ENCODE measurements at places on chromosomes 4 and X.

DNA sequence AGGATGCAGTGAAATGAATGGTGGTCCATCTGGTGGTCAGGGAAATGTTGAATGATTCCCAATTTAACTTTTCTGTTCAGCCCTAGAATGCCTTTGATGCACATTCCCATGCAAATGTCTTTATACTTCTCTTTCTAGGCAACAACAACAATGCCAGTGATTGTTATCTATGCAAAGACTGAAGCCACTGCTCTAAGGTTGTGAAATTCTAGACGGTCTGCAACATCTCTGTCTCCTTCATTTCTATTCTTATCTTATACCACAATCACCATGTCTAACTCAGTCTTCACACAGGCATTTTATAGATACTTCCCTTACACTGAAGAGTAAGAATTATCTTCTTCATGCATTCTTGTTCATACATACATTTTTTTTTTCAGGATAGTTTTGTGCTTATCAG lies 84.5 kb downstream of the HPGD start:
- DNase-seq: no peak

GRCh38 chr4:105911426-105911825 lies 16.2 kb downstream of the NPNT start:
- DNase-seq: no peak

DNA sequence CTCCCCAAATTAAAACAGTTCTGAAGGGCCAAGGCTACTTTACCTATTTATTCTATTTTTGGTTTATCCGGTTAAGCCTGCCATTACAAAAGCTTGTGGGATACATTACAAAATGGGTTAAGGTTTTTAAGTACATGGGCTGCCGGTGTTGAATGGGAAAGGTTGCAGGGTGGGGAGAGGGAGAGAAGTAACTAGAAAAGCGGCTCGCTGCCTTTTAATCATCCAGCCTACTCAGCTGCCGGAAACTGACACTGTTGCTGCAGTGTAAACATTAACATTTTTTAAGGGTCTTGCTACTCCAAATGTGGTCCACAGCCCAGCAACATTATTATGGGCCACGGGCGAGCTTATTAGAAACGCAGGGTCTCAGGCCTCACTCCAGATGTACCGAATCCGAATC lies 1.5 kb upstream of the IL1RAPL1 start:
- no peak for DNase-seq

- DNase-seq: peak; percentile 97
Observed at GRCh38 chrX:13397878-13398818, 78.3 kb upstream of the ATXN3L start.

DNA sequence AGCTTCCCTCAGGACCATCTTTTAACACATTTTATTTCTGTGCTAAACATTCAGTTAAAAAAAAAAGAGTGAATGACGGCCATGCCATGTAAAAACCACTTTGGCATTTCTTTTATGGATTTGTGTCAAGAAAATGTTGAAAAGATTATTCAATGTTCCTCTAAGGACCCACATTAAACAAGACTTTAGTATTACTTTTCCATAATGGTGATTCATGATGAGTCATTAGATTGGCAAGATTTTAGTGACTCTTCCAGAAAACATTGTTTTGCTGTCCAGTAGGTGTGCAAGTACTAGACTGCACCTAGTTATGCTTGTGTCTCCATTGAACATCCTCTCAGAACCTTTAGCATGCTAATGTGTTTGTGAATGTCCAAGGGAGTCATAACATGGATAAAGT lies 748.6 kb downstream of the STPG2 start:
- DNase-seq: no peak

DNA sequence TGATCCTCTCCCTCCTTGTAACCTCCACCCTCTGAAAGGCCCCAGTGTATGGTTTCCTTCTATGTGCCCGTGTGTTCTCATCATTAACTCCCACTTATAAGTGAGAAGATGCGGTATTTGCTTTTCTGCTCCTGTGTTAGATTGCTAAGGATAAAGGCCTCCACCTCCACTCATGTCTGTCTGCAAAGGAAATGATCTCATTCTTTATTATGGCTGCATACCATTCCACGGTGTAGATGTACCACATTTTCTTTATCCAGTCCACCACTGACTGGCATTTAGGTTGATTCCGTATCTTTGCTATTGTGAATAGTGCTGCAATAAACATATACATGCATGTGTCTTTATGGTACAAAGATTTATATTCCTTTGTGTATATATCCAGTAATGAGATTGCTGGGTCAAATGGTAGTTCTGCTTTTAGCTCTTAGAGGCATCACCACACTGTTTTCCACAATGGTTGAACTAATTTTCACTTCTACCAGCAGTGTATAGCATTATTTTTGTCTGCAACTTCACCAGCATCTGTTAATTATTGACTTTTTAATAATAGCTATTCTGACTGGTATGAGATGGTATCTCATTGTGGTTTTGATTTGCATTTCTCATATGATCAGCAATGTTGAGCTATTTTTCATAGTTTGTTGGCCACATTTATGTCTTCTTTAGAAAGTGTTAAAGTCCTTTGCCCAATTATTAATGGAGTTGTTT lies 1030.9 kb downstream of the FSTL5 start:
- DNase-seq: no peak

DNA sequence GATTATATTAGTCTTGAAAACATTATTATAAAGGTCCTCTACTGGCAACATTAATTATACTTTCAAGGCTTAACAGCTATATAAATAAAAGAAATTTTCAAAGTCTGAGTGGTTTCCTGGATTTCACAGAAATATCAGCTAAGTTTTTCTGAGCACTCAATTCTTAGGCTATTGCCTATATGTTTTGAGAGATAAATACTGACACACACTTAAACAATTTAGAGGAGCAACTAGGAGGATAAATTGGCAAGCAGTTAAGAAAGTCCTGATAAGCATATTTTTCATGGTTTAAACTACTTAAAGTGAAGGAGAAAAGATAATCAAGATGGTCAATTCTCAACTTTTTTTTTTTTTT lies 2.7 kb upstream of the MGARP start:
- DNase-seq: no peak

- no peak for DNase-seq
Observed at GRCh38 chr4:60019180-60019579, 1180.9 kb upstream of the ADGRL3 start.

DNA sequence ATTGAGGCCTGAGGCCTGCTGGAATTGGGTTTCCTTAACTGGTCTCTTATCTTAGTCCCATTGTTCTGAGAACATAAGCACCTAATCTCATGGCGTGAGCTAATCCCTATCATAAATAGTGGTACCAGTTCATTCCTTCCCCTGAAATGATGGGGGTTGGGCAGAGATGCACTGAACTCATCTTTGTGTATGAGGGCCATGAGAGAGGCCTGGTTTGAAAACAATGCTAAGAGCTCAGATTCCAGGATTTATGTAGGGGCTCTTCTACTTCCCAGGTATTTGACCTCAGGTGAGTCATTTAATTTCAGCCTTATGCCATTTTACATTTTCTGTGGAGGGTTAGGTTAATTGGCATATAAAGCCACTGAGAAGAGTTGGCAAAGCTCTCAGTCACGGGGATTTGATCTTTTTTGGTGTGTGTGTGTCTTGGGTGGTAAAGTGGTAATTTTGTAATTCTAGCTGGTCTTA lies 4.4 kb downstream of the RBM3 start:
- DNase-seq: no peak

DNA sequence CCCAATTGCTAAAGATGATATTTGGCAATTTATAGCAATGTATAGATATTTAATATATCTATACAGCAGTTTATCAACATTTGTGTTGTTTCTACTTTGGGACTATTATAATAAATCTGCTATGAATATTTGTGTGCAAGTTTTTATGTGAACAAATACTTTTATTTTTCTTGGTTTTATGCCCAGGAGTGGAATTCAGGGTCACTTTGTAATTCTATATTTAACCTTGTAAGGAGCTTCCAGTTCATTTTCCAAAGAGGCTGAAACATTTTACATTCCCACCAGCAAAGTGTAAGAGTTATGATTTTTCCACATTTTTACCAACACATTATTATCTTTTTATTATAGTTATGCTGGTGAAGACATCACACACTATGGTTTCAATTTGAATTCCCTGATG lies 801.3 kb downstream of the PCDH18 start:
- no peak for DNase-seq

- DNase-seq: no peak
Observed at GRCh38 chr4:21819086-21819485, 129.5 kb downstream of the KCNIP4 start.

DNA sequence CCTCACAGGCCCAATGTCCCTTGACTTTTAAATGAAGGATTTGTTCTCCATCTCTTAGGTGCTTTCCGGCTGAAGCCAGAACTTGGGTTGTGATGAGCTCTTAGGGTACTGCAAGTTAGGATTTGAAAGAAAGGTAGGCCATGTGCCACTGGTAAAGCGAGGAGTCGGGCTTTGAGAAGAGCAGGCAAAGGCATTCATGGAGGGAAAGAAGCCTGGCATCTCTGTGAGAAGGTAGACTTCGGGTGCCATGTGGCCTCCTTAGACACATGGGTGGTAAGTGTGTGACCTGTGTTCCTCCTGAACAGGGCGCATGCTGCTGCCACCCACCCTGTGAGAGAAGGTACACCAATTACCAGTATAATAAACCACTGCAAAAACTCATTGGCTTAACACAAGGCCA lies 102.9 kb downstream of the GATB start:
- no peak for DNase-seq

DNA sequence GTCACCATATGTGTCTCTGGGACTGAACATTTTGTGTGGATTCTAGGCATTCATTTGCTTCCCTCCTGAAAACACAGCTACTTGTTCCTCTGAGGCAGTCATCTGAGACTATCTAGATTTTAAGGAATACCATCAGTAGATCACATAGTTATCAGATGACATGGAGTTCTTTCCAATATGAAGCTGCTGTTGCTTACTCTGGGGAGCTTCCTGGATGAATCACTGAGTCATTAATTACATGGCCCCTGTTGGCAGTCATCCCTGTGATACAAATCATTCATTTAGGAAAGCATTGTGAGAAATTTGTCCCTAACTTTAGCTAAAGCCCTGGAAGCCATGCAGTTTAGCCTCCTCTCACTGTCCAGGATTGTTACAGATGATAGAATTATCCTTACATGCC lies 98.2 kb upstream of the ARSJ start:
- DNase-seq: peak; percentile 83

DNA sequence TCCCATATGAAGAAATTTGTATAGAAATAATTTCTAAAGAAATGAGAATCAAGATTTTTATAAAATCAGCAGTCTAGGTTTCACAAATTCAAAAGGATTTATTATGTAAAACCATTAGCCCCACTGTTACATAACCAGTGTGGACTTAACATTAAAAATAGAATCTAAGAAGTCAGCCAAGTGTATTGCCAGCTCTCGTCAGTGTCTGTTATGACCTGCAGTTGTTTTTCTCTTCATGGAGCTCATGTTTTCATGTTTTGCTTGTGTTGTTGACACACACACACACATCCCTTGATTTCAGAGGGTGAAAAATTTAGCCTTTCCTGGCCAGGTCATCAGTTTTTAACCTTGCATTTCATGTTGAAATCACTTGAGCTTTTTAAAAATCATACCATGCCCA lies 39.5 kb downstream of the USP38 start:
- DNase-seq: no peak

GRCh38 chr4:127782275-127783025 lies at the start of gene HSPA4L:
Gene HSPA4L (plus strand): TSS chr4:127782322. CDS start chr4:127782551, 229 bp downstream.
- DNase-seq: peak; percentile 23

DNA sequence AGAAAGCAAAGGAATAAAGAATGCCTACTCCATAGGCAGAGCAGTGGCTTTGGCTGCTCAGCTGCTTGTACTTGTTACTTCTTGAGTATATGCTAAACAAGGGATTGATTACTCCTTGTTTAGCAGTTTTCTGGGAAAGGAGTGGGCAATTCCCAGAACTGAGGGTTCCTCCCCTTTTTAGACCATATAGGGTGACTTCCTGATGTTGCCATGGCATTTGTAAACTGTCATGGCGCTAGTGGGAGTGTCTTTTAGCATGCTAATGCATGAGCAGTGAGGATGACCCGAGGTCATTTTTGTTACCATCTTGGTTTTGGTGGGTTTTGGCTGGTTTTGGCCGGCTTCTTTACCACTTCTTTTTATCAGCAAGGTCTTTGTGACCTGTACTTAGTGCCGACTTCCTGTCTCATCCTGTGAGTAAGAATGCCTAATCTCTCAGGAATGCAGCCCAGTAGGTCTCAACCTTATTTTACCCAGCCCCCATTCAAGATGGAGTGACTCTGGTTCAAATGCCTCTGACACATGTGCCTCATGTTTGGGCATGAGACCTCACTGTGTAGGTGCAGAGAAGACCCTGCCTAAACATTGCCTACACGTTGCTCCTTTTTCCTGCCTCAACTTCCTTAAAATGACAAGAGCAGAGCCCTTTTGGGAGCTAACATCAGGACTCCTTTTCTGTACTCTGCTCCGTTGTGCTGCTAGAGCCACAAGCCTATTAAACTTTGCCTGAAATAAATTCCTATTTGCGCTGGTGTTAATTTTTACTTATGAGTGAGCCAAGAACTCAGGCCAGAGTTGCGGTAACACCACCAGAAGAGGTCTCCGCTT lies 21.0 kb upstream of the UBA6 start:
- DNase-seq: peak; percentile 33

DNA sequence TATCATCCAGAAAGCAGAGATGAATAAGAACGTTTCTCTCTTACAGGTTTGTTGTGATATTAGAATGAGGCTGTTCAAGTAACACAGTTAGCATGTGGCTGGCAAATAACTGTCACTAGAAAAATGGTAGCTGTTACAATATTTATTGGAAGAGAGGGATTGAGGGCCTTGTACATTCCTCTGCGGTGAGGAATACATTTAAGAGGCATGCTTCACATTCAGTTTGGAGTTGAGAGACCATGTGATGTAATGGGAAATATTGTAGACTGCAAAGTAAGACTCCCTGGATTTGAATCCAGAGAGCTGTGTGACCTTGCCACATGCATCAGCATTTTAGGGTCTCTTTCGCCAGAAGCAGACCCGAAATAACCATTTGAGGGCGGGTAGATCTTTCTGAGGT lies 104.8 kb upstream of the KIT start:
- DNase-seq: peak; percentile 9

GRCh38 chr4:59664771-59665170 lies 1535.4 kb upstream of the ADGRL3 start:
- no peak for DNase-seq

DNA sequence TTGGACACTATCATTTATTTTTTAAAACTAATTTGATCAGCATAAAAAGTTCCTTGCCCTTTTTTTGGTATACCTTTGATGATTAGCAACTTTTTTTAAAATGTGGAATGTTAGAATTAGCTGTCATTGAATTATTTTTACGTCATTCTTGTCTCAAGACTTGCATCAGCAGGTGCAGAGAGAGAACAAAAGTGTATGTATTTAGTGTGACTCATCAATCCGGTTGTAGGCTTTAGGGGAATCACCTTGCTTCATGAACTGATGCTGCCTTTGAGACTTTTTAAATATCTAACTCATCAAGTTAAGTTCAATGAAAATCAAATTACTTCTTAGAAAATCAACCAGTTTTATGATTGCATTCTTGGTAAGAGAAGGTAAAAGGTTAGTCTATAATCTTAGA lies 125.1 kb downstream of the ARX start:
- DNase-seq: no peak

DNA sequence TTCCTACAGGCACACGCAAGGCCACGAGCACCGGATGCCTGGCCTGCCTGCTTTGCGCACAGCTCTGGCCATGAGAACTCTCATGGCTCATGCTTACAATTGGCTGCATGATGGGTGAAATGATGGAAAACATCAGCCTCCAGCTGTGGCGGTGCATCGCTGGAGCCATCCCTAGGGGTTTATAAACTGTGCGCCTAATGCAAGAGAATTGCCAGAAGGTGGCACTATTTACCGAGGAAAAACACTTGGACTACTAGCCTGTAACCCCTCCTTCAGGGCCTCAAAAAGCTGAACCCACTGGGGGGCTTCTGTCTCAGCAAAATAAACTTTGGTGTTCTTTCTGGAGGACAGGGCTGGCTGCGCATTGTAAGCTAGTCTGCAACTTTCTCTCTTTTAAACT lies 51.9 kb downstream of the PHKA2 start:
- peak; percentile 7 for DNase-seq
